ENCODE measurements at places on chromosomes 16 and 17.

DNA sequence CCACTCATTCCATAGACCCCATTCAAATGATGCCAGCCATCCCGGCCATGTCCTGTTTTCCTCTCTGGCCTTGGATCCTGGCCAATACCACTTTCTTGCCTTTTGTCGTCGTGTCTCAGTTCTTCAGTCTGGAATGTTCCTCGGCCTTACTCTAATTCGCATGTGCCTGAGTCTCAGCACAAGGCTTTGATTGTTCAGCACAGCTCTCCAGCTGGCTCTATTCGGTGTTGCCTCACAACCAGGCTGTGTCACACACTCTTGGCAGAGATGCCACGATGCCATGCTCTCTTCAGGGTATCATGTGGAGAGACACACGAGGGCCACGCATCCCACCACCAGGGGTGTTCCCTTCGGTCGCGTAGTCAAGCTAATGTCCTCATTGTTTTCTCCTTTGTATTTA lies 1.8 kb upstream of the VPS4A start:
- peak; percentile 36 for DNase-seq

DNA sequence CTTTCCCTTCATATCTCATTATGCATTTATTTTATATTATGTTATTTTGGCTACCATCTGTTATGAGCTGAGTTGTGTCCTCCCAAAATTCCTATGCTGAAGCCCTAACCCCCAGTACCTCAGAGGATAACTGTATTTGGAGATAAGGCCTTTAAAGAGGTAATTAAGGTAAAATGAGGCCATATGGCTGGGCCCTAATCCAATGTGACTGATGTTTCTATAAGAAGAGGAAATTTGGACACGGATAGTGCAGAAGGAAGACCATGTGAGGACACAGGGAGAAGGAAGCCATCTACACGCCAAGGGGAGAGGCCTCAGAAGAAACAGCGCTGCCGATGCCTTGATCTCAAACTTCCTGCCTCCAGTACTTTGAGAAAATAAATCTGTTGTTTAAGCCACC lies 557.7 kb upstream of the CDH5 start:
- DNase-seq: no peak

- DNase-seq: no peak
These were observed 10.7 kb downstream of the MSRB1 start for GRCh38 chr16:1932050-1933028.

DNA sequence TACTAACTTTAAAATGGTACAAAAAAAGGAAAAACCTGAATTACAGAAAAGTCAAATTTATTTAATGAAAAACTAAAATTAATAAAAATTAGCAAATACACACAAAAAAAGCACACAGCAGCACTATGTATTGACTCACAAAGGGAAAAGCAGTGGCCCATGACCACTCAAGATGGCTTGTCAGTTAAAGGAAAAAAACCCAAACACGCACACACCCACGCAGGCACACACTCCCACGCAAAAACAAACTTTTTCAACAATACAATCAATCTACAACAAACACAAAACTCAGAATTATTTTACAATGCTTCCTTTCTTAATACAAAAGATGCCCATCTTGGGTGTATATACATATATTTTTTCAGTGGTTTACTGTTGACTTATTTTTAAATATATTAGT lies 24.2 kb downstream of the SIAH1 start:
- no peak for DNase-seq

DNA sequence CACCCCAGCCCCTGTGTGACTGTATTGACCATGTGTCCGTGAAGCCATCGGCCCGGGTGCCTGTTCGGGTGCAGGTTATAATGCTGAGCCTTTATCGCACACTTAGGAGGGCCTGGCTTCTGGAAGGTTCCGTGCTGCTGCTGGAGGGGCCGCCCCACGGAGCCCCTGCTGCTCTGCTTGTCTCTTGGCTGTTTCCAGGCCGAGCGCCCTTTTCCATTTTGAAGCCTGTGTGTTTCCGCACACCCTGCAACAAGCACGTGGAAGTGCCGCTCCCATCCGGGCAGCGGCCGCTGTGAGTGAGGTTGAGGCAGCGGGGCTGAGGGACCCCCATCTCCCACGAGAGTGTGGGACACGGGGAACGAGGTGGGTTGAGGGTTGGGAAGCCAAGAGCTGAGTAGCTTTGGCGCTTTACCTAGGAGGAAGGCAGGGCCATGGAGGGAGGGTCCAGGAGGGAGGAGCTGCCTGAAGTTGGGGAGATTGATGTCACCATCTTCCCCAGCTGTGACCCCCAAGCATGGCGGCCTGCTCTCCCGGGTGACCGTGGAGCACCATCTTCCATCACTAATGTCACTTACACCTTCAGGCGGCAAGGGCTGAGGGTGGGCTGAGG lies 200.1 kb upstream of the GSE1 start:
- DNase-seq: no peak

DNA sequence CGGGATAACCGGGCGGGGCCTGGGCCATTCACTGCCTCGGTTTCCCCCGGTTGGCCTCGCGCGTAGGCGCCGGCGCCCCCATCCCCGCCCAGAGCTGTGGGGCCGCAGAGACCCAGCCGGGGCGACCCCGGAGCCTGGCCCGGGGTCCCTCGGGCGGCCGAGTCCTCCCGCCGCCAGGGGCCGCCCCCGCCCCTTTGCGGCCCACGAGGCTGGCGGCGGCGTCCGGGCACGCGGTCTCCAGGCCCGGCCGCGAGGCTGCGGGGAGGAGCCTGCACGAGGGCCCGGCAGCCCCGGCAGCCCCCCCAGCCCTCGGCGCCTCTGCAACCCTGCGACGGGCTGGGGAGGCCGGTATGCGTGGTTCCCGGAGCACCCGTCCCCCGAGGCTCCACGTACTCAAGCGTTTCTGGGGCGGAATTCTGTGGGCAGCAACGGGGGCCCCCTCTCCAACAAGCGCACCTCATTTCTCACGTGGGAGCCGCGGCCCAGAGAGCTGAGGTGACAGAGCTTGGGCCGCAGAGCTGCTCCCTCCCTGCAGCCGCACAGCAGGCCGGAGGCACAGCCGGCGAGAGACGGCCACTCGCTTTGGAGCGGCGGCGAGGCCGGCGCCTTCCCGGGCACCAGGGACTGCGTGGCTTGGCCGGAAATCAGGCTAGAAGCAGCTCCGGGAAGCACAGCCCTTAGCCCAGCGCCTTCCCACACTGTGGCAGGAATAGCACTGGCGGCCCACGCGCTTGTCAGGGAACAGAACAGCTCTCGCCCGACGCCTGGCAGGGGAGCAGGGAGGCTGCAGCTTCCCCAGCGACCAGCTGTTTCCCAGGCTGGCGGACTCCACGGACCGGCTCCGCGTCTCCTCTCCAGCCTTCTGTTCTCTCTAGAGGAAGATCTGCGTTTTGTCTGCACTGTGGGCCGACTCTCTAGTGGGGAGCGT lies 867 bp upstream of the LIMD2 start:
- DNase-seq: no peak

DNA sequence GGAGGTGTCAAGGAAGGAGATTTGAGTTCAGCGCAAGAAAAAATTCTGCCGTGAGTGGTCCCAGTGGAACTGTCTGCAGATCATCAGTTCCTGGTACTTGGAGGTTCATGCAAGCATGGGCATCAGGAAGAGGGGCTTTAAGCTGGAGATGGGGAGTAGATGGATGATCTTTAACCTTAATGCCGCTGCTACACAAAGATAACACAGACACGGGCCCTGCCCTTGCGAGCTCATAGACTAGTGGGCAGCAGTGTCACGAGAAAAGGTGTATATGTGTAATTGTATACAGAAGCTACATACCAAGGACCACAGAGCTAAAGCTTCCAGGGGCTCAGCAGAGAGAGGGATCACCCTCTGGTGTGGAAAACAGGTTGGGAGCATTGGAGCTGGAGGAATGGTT lies 33.6 kb downstream of the PRSS54 start:
- DNase-seq: no peak

GRCh38 chr16:70777973-70778406 lies 23.0 kb downstream of the VAC14 start:
- DNase-seq: no peak

- DNase-seq: no peak
These were observed 14.5 kb downstream of the KANSL1 start for GRCh38 chr17:46178550-46179214.

DNA sequence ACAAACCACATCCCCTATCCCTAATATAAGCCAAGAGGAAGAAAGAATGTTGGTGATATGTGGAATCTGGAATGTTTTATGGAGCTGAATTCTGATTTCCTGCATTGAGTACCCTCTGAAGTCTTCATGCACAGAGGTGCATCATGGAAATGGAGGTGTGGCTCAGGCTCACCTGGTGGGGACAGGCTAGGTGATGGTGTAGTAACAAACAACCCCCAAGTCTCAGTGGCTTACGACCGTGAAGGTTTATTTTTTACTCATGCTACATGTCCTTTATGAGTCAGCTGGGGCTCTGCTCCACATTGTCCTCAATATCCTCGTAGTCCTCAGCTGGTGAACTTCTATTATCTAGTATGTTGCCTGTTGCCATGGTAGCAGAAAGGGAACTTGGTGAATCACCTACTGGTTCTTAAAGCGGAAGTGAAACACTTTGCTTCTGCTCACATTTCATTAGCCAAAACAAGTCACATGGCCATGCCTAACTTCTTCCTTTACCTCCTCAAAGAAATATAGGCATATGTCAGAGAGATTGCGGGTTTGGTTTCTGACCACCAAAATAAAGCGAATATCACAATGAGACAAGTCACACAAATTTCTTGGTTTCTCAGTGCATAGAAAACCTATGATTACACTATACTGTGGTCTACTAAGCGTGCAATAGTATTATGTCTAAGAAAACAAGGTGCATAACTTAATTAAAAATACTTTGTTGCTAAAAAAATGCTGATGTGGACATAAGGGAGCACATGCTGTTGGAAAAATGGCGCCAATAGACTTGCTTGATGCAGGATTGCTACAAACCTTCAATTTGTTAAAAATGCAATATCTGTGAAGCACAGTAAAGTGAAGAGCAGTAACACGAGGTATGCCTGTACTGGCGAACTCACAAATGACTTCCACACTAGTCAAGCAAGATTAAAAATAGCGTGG lies at the start of gene PMFBP1:
Gene PMFBP1 (minus strand): TSS at position 51 of the 930 bp plus-strand sequence. CDS start 947 bp downstream, outside the sequence.
- DNase-seq: peak; percentile 11

- DNase-seq: no peak
These were observed 3.4 kb downstream of the RAP1GAP2 start for GRCh38 chr17:2799653-2800052.

- DNase-seq: no peak
These were observed 96.6 kb downstream of the MRM1 start for GRCh38 chr17:36697903-36698530.

DNA sequence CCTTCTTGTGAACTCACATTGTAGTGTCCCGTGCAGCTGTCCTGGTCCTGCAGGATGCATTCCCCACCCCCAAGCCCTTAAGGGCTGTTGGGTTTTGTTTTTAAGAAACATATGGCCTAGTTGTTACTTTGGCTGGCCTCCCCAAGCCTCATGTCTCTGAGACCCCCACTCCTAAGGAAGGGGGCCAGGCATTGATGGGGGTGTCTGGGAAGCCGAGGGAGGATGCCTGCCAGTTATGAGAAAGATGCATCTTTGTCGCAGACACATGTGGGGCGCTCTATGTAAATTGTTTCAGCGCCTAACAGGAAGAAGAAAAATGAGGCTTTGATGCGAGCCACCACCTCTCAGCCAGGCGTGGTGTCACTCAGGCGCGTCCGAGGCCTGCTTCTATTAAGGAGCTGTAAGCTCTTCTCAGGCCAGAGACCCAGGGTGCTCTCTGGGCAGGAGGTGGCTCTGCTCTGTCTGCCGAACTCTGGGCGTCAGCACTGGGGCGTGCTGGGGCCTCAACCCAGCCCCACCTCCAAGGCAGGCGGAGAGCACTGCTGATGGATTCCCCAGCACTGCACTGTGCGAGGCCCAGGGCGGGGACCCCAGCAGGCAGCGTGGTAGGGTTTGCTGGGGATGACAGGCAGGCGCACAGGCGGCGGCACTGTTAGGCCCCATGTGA lies 70.6 kb downstream of the SREBF1 start:
- no peak for DNase-seq

- no peak for DNase-seq
These were observed 47.6 kb downstream of the XPO6 start for GRCh38 chr16:28164140-28164539.

- DNase-seq: no peak
These were observed 6.0 kb downstream of the GOSR1 start for GRCh38 chr17:30483159-30483558.

DNA sequence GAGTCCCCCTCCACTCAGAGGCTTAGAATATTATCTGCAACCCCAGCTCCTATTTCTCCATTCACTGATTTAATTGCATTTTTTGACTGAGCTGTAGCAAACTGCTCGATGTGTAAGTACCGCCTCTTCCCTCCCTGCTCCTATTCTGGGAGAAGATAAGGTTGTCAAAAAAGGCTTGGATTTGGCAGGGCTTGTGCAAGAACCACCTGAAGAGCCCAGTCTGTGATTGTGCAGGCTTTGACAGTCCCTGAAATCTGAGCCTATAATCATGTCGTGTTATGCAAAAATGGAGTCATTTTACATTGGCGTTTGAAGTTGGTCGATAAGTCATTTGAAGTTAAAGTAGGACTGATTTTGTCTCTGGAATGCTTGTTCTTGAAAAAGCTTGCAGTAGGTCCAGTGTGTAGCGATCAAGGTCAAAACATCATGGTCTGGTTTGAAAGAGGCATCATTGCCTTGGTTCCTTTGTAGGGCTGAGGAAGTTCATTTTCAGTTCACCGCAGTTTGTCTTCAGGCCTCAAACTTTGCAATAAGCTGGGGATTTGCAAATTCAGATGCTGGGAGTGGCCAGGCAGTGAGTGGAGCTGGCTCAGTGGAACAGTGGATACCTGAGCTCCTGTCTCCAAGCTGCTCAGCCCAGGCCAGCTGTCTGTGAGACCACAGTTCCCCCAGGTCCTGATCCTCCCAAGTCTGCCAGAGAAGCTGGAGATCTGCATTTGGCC lies 68.8 kb downstream of the KATNIP start:
- DNase-seq: no peak

DNA sequence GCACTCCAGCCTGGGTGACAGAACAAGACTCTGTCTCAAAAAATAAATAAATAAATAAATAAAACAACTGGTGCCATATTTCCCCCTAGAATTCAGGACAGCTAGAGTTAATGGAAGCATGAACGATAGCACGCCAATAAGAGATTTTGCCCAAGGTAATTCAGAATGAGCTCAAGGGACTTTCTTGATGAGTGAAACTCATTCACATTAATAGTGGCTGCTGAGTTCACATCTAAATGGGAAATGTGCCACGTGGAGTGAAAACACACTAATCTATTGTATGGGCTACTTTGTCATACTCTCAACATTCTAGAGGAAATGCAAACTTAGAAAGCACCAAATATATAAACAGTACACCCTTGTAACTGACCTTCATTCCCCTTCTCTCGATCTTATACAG lies 47.4 kb upstream of the PSMD7 start:
- DNase-seq: no peak

DNA sequence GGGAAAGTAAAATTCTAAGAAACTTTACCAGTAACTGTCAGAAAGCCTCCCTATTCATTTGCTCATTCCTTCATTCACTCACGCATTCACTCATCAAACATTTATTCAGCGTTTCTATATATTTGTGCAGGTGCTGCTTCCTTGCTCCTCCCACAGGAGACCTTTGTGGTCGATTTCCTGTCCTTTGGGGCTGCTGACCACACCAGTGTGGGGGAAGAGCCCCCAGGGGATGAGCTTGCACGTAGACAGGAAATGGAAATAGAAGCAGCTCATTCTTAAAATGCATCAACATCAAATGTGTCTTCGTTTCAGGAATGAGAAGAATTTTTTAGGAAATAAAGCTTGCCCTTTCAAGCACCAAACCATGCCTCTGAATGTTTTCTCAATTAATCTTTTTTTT lies 9.6 kb downstream of the PIK3R6 start:
- no peak for DNase-seq
